ENCODE measurements at places on chromosomes 16 and 17.

DNA sequence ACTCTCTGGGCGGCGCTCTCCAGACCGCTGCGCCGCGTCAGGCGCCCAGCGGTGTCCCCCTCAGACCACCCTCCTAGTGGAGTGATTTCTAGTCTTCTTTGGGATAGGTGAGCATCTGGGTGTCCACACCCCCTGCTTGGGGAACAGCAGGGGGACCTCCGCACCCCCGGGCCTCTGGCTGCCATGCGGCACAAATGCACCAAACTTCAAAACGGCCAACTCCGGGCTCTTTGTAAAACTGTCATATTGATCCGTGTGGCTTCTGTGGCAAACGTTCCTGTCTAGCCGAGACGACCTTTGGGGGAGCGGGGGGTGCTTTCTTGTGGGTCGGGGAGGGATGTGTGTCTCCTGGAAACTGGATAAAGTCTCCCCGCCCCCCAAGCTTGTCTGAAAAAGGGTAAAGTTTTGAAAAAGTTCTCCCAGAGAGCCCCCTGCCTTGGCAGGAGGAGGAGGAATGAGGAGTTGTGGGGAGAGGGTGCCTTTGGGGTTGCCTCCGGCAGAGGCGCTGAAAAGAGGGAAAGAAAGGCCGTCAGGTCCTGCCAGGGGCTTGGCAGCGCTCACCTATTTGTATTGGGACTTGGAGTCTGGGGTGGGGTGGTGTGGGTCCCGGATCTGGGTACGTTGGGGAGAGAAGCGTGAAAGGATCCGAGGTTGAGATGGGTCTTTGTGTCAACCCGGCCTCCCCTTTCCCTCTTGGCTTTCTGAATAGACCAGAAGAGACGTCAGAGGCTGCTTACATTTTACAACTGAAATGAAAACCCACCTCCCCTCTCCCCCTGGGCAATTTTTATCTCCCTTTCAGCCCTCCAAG, 2.2 kb upstream of the CHD3 start:
- DNase-seq, result no peak

DNA sequence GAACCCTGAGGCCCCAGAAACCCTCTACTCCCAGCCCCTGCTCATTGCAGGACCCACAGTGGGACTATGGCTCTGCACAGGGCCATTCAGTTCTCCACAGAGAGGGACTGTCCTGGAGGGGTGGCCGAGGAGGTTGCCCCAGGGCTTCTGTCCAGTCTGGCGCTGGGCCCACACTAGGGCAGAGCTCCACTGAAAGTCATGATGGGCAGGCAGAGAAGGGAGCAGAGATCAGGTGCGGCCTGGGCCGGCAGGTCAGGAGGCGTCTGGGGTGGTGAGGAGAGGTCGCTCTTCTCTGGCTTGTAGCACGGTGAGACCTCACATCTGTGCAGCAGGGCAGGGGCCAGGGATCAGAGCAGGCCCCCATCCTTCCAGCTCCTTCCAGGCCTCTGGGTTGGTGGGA, 13.0 kb upstream of the PIK3R6 start:
- no peak for DNase-seq

DNA sequence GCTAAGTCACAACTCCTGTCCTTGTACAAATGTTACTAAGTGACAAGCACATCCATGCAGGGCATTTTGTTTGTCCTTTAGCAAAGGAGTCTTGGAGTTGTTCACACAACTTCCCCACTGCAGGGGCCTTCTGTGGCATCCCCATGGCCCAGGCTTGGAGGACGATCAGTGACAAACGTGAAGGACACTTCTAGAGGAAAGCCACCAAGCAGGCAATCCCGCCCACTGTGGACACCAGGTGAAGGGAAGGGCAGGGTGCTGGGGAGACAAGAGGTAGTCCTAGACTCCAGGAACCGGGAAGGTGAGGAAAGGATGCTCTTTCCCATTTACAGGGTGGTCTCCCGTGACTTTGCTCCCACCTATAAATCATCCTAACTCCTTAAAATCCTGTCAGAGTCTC, 4.1 kb downstream of the WDR45B start:
- no peak for DNase-seq

- DNase-seq, result no peak
These were observed 27.3 kb downstream of the USP7 start for GRCh38 chr16:8936421-8936820.

GRCh38 chr16:30715750-30716445, 16.9 kb downstream of the SRCAP start:
- no peak for DNase-seq

- no peak for DNase-seq
These were observed 10.2 kb upstream of the SIAH1 start for GRCh38 chr16:48395375-48395774.
